ENCODE measurements at places on chromosomes 12 and 14.

DNA sequence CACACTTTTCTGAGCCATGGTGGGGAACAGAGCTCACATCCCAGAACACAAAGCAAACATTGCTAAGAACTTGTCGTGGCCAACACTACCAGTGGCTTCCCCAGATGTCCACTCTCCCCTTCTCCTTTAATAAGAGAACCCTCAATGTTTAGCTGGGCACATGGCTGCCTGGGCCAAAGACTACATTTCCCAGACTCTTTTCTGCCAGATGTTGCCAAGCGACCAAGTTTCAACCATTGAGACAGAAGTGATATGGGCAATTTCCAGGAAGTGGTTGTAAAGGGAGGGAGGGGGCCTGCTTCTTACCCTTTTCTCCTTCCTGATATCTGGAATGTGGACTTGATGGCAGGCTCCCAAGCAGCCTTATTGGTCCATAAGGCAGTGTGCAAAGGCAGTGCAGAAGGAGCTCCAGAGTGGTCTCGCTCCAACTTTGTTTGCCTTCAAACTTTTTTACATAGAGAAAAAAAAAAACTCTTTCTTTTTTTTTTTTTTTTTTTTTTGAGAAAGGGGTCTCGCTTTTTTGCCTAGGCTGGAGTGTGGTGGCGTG is 24.9 kb upstream of the JDP2 start:
- DNase-seq = no peak

DNA sequence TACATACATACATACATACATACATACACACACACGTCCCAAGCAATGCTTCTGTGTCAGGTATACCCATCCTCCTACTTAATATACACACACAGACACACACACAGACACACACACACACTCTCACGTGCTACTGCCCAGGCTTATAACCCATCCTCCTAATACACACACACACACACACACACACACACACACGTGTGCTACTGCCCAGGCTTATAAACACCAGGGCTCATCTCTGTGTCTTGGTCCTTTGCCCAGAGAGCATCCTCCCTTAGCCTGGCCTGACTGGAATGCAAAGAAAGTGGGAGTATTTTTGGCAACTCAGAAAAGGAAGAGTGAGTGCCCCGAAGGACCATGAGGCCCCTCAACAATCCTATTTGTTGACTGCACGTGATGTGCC is 129.0 kb downstream of the RBM19 start:
- no peak for DNase-seq

GRCh38 chr12:48053883-48054282 is 49.6 kb upstream of the COL2A1 start:
- no peak for DNase-seq

DNA sequence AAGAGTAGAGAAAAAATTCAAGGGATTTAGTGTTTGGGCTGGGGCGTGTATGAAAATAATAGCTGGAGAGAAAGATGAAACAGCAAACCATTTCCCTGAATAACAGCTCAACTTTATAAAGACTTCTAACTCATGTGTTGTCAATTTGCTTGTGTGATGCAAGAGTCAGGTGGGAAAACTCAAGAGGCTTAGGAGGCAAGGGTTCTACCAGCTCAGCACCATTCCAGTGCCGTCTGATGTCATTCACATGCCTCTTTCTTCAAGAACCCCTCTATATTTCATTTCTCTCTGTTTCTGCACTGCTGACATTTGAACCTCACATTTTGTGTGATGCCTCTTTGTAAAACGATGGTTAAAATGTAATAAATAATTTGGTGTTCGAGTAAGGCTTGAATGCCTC is 192.2 kb downstream of the PRKD1 start:
- no peak for DNase-seq

DNA sequence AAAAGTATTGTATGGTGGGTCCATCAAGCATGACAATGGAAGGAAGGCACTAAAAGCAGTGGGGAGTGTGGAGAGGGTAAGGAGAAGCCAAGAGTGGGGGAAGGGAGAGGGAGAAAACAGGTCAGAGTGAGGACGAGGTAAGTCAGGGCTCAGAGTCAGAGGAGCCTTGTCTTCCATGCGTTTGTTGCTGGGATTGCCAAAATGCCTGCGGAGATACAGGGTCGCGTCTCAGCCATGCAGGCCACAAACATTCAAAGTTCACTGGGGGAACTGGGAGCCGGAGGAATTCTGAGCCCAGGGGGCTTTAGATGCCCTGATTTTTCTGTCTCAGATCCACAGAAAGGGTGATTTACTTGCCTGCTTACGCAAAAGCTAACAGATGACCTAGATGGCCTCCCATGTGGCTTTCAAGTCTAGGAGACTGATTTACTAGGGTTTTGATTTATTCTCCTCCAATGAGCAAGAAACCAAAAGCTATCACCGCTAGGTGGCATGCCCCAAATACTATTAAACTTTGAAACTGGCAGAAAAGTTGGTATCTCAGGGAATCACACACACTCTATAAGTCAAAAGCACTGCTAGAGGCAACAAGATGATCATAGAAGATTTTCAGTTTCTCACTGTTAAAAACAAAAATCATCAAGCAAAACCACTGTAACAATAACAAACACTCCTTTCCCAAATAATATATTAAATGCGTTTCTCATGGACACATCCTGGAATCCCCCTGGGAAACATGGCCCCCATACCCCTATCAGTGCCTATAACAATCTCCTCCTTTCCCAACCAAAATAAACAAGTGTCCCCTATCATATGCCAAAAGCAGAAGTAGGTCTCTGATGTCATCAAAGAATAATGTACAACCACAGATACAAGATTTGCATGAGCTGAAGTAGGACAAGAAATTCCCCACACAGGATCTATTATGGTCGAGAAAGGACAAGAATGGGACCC is 26.6 kb upstream of the MDM1 start:
- peak; percentile 73 for DNase-seq

DNA sequence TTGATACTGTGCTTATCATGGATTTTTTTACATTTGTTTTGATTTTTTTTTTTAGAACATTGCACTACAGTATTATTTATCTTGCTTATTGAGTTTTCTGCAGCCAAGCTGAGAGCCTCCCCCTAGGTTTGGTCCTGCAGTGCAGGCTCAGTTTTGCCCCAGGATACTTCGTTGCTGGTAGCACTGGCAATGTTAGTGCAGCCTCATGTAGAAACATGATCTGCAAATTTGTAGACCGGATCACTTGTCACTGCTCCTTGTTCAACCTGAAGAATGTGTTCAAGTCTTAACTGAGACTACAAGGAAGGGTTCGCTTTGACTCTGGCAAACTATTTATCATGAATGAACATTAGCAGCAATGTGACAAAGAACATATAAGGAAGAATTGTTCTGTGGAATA is 377.2 kb upstream of the PDE3A start:
- no peak for DNase-seq

DNA sequence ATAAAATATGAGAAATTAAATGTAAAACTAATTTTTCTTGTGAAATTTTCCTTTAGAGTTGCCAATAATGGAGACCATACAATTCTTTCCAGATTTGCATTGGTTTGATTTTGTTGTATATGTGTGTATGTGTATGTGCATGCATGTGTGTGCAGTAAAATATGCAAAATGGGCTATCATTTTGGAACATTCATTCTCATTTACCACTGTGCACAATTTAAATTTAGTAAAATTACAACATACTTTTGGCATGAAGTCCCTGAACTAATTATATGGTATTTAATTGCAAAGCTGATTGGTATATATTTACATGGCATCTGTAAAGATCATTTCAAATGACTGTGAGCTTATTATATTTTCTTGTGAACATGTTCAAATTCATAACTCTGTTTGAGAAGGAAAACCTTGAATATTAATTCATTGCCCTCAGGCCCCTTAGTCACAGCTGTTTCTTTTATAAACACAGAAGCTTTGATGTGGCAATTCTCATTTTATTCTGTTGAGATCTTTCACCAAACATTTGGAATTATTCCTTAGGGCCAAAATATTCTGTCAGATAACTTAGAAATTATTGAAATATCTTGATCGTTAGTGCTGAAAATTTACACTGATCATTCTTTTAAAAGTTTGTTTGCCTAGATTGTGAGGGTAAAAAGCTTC is 17.6 kb downstream of the KERA start:
- no peak for DNase-seq

GRCh38 chr12:65911321-65911720 is 87.0 kb downstream of the HMGA2 start:
- no peak for DNase-seq

DNA sequence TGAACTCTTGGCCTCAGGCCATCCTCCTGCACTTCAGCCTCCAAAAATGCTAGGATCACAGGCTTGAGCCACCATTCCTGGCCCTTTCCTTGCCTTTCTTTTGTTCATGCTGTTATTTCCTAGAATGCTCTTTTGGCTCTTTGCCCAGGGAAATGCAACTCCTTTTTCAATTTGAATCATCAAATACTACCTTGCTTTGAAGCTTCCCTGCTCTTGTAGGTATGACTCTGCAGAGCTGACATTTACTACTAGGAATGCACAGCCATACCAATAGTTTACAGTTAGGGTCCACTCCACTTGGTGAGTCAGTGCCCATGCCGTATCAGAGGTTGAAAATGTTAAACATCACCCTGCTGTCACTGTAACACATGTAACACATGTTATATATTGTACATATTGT is 107.0 kb upstream of the CRY1 start:
- DNase-seq = no peak

DNA sequence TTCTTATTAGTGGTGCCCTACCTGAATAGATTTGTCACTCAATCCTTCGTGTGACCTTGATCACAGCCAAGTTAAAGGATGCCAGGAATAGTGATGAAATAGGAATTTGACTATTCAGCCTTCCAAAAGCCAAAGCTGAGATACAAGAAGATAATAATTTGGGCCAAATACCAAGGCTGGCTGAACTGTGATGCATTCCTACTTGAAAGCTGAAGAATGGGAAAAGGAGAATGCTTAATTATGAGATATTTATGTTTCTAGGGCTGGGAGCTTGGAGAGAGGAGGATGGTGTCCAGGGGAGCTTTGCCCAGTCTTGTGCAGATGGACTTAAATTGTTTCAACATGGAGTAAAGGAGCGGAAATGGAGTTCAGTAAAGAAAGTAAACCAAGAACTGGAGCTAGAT is 5.2 kb downstream of the RNASE7 start:
- no peak for DNase-seq

GRCh38 chr12:48940181-48940580 is 14.9 kb upstream of the FKBP11 start:
- DNase-seq = no peak

DNA sequence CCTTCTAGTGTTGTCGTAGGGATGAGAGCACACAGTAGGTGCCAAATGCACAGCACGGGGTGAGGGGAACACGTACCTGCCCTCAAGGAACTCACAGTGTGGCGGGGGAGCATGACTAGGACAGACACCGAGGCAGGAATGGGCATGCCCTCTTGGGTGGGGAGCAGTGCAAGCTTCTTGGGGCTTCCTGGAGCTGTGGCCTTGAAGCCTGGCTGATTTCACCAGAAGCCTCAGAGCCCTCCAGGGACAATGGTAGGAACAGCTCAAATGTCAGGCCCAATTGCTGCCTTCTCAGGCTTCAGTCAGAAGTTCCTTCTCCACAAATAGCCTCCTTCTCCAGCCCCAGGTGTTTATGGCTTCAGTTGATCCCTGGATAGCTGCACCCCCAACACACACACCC is 43.4 kb downstream of the TEAD4 start:
- no peak for DNase-seq

- DNase-seq = no peak
Observed at GRCh38 chr12:101957252-101957959, 80.0 kb downstream of the DRAM1 start.

GRCh38 chr14:71960494-71961353 is 28.5 kb downstream of the RGS6 start:
- no peak for DNase-seq

DNA sequence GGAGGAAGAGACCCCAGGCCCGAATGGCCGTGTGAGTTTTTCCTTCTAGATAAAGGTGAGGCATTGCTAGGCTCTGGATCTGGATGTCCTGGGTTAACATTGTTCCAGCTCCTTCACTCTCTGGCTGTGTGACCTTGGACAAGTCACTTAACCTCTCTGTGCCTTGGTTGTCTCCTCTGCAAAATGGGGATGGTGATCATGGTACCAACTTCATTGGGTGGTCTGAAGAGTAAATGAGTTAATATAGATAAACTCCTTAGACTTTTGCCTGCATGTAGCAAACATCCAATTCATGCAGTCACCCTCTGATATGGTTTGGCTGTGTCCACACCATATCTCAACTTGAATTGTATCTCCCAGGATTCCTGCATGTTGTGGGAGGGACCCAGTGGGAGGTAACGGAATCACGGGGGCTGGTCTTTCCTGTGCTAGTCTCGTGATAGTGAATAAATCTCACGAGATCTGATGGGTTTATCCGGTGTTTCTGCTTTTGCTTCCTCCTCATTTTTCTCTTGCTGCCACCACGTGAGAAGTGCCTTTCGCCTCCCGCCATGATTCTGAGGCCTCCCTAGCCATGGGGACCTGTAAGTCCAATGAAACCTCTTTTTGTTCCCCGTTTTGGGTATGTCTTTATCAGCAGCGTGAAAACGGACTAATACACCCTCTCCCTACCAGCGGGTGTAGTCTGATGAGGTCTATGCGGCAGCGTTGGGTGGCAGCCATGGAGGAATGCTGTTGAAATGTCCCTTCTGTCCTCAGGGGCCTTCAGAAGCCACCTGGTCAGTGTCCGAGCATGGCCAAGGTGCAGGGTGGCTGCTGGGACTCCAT is 256.1 kb downstream of the GLT1D1 start:
- no peak for DNase-seq

DNA sequence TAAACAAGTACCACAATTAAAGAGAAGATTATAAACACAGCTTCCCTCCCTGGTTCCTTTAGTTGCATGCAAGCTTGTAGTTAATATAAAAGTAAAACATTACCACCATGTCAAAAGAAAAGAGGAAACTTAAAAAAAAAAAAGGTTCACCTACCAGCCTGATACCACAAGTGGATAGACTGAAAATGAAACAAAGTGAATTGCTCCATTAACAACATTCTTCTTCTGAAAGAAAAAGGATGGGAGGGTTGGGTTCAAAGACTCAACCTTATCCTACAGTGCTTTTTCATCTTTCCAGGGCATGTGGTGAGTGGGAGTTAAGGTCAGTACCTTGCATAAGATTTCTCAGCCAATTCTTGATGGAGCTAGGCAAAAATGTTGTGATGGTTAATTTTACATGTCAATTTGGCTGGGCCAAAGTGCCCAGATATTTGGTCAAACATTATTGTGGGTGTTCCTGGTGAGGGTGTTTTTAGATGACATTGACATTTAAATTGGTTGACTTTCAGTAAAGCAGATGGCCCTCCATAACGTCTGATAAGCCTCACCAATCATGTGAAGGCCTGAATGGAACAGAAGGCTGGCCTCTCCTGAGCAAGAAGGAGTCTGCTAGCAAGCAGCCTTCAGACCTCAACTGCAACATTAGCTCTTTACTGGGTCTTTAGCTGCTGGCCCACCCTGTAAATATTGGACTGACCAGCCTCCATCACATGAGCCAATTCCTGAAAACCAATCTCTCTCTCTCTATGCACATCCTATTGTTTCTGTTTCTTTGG is 28.8 kb downstream of the VCPKMT start:
- DNase-seq = peak; percentile 67

GRCh38 chr12:45298721-45299692 is 83.1 kb downstream of the ANO6 start:
- no peak for DNase-seq

- DNase-seq = no peak
Observed at GRCh38 chr12:93466625-93467350, 526 bp upstream of the MRPL42 start.

All from naive B cell (primary cell).